ENCODE measurements at places on chromosomes 6 and 20.

GRCh38 chr6:159106627-159107241 is 61.9 kb upstream of the TAGAP start:
- DNase-seq = no peak

GRCh38 chr20:51160821-51161220 is 137.9 kb upstream of the KCNG1 start:
- DNase-seq = no peak

DNA sequence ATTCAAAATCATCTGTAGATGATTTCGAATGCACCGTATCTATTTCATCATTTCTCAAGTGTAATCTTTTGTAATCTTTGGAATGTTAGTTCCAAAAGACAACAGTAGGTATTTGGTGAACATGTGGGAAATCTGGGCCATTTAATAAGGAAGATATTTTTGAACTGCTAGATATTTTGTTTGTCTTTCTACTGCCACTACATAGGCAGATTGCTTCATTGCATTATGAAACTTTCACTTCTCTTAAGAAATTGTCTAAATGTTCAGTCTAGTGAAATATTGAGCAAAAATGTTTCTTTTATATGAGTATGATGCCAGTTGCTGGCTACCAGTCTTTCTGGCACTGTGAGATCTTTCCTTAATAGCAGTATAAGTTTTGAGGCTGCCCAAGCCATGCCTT is 527.8 kb upstream of the RNF217 start:
- DNase-seq = no peak

DNA sequence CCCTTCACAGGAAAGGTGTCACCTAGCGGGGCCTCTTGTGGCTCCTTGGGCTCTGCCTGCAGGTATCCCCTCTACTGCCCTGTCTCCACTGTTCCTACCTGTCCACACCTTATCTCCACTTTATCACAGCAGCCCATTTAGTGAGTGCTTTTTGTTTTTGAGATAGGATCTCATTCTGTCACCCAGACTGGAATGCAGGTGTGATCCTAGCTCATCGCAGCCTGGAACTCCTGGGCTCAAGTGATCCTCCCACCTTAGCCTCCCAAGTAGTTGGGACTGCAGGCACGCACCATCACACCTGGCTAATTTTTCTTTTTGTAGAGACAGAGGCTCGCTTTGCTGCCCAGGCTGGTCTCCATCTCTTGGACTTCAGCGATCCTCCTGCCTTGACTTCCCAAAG is 48.0 kb downstream of the BCAS4 start:
- DNase-seq = no peak

GRCh38 chr6:41306187-41306854 is 19.8 kb upstream of the TREM1 start:
- no peak for DNase-seq

DNA sequence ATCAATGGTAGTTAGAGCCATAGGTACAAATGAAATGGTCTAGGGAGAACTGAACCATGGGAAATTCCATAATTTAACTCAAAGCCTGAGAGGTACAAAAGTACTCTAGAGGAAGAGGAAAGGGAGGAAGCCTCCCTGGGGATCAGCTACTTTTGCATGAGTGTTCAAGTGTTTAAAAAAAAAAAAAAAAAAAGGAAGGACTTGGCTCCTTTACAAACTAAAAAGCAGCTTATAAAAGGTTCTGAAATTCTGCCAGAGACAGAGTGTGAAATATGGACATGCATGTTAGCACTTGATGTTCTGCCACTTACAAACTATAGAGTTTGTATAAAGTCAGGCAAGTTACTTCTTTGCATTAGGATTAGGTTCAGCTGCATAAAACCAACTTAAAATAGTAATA is 290.0 kb downstream of the TBC1D7 start:
- DNase-seq = no peak

DNA sequence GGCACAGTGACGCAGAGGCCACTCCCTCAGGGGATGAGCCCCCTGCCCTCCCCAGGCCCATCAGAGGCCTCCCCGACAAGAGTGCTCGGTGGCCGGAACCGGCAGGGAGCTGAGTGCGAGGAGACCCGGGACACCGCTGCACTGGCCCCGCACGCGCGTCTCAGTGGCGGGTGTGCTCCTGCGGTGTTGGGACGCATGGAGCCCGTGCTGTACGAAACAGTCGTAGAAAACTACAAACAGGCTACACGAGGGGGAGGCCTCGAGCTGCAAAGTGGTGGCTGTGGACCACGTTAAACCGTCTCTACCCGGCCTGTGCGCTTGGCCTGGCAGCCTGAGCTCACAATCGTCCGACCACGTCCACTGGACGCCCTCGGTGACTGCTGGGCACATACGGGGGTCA is 40.2 kb upstream of the FNDC1 start:
- DNase-seq = no peak

DNA sequence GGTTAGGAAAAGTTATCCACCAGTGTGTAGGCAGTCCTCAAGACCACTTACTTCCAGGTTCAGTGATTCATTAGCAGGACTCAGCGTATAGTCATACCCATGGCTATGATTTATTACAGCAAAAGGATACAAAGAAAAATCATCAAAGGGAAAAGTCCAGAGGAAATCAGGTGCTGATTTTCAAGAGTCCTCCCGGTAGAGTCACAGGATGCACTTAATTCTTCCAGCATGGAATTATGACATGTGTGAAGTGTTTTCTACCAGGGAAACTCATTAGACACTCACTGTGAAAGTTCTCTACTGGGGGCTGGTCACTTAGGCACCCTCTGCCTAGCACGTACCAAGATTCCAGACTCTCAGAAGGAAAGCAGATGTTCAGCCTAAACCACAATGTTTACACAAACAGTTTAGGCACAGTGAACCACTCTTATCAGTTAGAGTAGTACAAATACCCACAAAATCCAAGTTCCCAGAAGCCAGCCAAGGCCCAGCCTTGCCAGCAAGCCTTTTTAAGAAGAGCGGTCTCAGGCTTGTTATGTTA is 10.2 kb downstream of the WFDC3 start:
- DNase-seq = no peak

DNA sequence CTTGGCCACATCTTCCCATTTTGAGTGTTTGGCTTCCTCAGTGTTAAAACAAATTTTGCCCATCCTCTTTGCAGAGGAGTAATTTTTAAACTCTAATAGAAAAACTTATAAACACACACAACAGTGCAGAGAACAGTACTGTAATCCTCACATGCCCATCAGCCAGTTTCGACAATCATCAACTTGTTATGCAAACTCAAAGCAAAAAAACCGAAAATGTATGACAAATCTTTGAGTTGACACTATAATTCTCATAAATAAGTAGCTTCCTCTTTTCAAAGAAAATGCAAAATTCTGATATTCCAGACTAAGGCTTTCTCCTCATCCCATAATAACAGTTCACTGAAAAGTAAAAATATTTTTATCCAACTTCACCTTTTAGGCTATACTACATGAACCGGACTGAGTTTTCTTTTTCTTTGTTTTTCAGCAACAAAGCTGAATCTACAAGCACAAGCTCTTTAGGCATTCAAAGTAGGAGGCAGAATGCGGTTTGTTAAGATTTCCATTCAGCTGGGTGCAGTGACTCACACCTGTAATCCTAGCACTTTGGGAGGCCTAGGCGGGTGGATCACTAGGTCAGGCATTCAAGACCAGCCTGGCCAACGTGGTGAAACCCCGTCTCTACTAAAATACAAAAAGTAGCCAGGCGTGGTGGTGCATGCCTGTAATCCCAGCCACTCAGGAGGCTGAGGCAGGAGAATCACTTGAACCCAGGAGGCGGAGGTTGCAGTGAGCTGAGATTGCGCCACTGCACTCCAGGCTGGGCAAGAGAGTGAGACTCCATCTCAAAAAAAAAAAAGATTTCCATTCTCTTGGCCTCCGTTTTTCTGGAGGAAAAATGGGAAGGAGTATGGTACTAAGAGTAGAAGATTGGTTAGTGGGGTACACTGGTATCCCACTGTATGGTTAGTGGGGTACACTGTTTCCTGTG is 74.8 kb downstream of the GCNT2 start:
- DNase-seq = no peak

GRCh38 chr6:132813173-132813856 is 1.1 kb upstream of the RPS12 start:
- DNase-seq = peak; percentile 64

- DNase-seq = no peak
Measured at GRCh38 chr6:64732888-64733287, 974.1 kb downstream of the EYS start.

DNA sequence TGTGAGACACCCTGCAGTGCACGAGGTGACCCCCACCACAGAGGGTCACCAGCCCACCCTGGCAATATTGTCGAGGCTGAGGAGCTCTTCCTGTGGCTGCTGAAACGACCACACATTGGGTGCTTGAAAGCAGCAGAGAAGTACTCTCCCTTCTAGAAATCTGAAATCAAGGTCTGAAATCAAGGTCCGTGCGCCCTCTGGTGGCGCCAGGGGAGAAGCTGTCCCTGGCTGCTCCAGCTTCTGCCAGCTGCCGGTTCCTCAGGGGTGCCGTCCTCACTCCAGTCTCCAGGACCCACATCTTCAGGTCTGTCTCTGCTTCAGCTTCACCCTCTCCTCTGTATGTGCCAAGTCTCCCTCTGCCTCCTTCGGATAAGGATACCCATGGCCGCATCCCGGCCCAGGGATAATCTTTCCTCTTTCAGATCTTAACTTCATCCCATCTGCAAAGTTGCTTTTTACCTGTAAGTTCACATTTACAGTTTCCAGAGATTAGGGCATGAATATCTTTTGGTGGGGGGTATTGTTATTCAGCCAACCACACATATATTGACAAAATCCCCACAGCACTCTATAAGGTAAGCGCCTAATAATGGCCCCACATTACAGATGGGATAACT is 108.3 kb upstream of the PHACTR3 start:
- no peak for DNase-seq

- DNase-seq = no peak
Measured at GRCh38 chr20:58130581-58130980, 97.9 kb downstream of the ANKRD60 start.

- DNase-seq = no peak
Measured at GRCh38 chr6:160714731-160715316, 12.8 kb downstream of the PLG start.

DNA sequence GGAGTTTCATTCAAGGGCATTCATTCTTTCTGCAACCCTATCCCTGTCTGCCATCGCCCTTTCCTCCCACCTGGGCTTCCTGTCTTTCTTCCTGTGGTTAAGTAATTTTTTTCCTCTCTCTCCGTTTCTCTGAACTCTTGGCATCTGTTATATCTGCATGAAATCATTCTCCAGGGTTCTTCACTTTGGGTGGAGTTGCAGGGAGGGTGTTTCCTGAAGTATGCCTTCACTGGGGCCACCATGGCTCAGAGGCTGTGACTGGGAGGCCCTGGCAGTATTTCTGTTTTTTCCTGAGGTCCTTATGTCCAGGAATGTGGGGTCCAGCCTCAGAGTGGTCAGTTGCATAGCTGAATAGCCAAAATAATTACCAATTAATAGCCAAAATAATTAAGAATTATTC is 137.2 kb downstream of the SLC35F1 start:
- DNase-seq = no peak

- DNase-seq = no peak
Measured at GRCh38 chr20:48766205-48766604, 61.6 kb downstream of the PREX1 start.

- DNase-seq = no peak
Measured at GRCh38 chr6:168154263-168154917, 75.4 kb upstream of the FRMD1 start.

GRCh38 chr20:51641866-51642265 is 99.3 kb upstream of the NFATC2 start:
- no peak for DNase-seq

DNA sequence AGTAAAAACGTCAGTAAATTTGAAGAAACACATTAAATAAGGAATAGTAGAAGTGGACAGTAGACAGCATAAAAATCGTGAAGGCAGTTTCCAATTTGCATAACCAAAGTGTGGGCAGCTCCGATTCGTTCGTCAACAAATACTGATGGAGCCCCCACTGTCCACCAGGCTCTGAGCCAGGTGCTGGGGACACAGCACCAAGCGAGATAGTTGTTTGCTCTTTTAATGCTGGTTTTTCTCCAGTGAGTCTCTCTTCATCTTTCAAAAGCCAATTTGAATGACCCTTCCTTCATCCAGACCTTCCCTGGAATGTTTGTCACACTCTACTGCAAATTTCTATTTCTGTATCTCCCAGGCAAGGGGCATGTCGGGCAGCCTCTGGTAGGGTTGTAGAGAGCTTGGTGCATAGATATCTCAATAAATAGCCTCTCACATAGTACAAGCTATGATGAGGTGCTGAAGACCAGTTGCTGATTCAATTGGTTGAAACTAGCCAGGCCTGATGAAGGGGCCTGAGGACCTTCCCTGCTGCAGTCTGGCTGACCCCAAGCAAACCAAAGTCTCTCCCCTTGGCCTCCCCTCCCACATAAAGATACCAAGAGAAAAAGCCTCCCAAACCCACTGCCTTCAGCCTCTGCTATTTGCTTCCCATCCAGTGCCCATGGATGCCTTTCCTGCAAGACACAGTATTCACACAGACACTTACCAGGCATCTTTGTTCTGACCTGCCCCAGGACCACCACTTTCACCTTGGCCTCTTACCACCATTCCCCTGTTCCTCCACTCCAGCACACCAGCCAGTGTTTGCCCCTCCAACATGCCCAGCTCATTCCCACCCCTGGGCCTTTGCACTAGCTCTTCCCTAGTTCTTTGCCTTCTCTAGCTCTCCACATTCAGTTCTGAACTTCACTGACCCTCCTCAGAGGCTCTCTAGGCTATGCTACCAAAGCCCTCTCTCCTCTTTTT is 125.2 kb downstream of the CEBPB start:
- no peak for DNase-seq

DNA sequence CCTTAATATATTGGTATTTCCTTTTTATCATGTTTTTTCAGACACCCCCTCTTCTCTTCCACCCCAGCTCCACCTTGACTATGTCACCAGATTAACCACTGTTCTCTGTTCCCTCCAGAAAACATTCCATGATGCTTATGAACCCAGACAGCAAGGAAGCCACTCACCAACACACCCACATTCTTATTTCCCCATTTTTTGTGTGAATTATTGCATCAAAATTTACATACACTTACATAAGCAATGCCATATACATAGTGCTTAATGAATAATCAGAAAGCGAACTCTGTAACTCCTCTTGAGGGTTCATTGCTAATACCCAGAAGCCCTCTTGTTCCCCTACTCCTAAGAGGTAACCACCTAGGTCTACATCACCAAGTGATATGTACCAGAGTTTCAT is 182.3 kb upstream of the CDYL start:
- no peak for DNase-seq

DNA sequence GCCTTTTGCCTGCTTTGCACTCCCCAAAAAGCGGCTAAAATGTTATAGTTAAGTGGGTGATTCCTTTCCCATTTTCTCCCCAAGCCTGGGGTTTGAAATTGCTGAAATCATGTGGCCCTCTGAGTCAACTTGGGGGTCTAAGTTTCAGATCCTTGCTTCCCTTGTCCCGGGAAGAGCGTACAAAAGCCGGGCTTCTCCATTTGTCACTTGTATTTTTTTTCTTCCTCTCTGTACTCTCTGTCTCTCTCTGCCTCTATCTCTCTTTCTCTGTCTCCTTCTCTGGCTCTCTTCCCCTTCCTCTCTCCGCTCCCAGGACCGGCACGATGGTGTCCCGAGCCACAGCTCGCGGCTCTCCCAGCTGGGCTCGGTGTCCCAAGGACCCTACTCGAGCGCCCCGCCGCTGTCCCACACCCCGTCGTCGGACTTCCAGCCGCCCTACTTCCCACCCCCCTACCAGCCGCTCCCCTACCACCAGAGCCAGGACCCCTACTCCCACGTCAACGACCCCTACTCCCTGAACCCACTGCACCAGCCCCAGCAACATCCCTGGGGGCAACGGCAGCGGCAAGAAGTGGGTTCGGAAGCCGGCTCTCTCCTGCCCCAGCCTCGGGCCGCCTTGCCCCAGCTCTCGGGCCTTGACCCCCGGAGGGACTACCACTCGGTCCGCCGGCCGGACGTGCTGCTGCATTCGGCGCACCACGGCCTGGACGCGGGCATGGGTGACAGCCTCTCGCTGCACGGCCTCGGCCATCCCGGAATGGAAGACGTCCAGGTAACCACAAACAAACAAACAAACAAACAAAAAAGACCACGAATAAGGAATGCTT is 4.6 kb downstream of the TFAP2B start:
- no peak for DNase-seq

Measured in left renal pelvis (tissue), 4 donors.